ENCODE measurements at places on chromosomes 3 and 15.

GRCh38 chr15:64582202-64582601 is 121.8 kb downstream of the ZNF609 start:
- no peak for DNase-seq

- DNase-seq = no peak
These were observed 7.5 kb downstream of the PCSK6 start for GRCh38 chr15:101481917-101482525.

DNA sequence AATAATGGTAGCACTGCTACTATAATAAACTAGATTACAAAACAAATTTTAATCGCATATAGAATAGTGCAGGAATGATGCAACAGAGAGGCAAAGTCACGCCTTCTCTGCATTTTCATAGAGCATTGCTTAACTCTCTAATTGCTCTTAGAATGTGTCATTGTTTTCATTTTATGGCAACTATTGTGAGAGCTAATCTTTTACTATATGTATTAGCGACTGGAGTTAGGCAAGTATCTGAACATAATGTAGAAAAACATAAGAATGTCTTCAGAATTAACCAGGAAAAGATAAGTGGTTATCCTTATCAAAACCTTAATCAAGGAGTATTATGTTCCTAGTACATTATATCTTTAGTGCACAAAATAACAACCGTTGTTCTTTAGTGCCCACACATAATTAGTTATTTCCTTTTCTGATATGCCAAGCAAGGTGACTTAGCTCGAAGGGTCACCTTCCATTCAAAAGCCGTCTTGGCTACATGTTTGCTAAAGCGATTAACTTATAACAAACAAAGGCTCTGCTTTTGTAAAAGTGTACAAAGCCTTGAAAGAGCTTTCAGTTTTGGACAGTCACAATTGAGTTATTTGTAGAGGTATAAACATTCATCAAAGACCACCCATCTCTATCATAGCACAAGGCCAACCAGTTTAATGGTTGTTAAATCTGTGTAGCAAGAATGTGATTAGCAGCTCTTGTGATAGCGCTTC is 1328.9 kb downstream of the ROBO2 start:
- no peak for DNase-seq

DNA sequence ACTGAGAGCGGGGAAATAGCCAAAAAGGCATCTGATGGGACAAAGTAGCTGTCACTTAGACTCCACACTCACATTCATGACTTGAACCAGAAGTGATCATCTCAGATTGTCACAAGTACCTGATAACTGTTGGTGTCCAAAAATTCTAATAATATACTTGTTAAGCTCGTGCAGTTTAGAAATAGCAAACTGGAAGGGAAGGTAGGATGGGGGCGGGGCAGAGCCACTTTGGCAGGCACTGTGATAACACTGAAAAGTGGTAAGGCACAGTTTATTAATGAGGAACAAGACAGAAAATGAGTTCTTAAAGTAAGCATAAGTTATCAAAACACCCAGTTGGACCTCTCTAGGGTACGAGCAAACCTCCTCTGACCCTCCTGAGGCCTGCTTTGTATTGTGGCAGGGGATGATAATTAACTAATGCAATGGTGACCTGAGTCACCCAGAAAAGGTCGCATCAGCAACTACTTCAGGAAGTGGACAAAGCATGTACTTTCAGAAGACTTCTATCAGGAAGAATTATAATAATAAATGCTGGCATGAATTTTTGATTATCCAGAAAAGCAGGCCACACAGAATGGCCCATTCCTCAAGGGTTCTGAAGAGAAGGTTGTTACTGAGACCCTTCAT is 54.4 kb downstream of the ADCY5 start:
- DNase-seq = no peak

DNA sequence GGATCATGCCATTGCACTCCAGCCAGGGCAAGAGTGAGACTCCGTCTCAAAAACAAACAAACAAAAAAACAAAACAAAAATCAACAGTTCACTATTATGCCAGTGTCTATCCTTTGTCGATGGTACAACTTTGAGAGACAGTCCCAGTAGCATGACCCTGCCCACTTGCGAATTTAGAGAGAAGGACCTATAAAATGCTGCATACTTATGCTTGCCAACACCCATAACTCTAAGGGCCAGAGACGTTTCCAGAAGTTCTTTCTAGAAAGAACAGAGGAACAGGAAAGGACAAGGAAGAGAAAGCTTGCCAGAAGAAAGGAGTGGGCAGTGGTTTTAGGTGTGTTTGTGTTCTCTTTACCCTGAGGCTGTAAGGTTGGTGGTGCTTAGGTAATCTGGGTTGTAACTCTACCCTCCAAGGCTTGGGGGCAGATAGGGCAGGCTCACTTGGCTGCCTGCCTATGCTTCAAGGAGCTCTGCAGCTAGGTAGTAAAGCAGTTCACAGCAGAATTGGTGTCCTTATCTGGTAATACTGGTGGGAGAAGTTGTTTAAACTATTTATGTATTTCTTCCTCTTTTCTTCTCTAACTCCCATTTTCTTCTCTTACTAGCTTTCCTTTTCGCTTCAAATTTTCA is 50.6 kb upstream of the SPPL2A start:
- DNase-seq = no peak

DNA sequence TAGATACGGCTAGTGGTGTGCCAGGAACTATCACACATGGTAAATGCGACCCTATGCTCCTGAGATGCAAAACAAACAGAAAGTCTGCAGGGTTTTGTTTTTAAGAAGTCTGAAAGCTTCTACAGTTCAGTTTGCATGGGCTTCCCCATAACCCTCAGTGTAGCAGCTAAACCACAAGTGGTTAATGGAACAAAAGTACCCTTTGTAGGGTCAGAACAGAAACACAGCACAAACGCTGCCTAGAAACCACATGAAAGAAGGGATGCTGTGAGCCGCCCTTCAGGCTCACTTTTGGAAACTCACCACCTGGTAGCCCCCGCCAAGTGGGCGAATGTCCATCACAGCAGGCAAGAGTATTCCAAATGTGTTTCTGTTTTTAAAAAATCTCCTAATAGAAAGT is 46.2 kb downstream of the CTDSPL start:
- no peak for DNase-seq
